DMS53 (cell line): ENCODE measurements at places on chromosomes 1 and 21.

DNA sequence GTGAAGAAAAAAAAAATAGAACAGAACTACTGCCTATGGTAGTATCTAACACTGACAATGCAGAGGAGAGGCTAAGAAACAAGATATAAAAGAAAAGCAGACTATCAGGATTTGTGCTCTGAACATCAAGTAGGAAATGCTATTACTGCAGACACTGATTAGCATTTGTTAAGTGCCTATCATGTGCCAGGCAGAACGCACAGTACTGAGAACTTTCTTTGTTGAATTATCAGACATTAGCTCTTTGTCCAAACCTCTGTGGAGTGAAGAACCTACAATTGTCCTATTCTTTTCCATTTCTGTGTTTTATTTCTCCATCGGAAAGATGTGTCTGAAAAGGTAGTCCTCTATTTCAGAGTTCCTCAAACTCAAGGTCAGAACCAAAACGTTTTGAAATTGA, 30.5 kb upstream of the DISP1 start:
- no peak for DNase-seq

GRCh38 chr1:186828611-186829454, at the start of gene PLA2G4A:
TSS of gene PLA2G4A (plus strand) at chr1:186828949. CDS start at chr1:186854355, 25,406 bp downstream.
- DNase-seq = peak; percentile 25

- peak; percentile 64 for DNase-seq
Observed at GRCh38 chr1:32816676-32817158, 441 bp downstream of the YARS1 start.

GRCh38 chr1:183842795-183843144, 37.9 kb downstream of the RGL1 start:
- DNase-seq = no peak

DNA sequence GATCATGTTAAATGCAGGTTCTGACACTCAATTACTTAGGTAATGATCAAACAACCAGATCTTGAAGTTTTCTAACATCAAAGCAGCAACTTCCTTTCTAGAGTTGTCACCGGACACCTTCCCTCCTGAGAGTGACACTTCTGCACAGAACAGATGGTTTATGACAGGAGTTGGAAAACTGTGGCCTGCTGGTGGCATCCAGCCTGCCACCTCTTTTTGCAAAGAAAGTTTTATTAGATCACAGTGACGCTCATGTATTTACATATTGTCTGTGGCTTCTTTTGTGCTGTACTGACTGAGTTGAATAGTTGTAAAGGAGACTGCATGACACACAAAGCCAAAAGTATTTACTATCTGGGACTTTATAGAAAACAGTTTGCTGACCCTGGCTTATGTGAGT, 28.3 kb downstream of the DDR2 start:
- DNase-seq = peak; percentile 9

- no peak for DNase-seq
Observed at GRCh38 chr1:53317646-53318539, 10.0 kb downstream of the LRP8 start.

DNA sequence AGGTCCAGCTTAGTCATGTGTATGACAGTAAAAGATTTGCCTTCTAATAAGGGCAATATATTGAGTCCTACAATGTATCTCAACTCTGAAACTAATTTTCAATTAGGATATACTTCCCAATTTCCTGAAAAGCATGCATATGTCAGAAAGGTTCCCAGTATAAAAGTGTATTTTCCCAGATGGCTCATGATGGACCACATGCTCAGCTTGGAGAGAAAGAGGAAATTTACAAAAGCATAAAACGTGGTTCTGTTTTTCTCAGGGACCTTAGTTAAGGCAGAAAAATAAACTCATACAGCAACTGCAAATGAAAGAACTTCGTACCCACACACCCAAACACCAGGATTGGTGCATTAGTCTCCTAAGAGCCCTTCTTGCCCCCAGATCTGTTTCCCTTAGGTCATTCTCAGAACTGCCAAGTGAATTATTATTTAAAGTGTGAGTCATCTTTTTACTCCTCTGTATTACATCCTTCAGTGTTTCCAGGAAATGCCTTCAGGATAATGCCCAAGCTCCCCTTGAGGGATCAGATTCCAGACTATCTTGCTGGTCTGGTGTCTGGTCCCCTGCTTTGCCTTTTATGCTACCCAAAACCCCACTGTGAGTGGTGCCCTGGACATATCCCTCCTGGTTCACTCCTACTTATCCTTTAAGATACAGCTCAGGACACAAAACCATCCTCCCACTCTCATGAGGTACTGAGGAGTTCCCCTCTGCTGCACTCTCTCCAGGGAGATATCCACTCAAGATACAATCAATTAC, 57.4 kb downstream of the SSX2IP start:
- peak; percentile 92 for DNase-seq

- no peak for DNase-seq
Observed at GRCh38 chr21:14569868-14570267, 23.8 kb upstream of the SAMSN1 start.
